ENCODE measurements at places on chromosomes 7 and 10.

DNA sequence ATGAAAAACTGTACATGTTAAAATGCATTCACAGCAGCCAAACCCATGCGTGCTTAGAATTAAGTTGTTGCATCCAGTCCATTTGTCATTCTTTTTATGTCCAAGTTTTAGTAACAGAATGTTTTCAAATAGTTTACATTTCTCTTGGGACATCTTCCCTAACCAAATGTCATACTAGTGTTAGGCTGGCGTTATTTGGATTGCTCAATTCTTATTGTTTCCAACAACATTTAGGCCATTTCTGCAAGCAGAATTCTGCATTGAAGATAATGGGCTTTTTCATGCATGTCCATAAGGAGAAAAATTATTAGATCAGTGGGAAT is 203.0 kb downstream of the HIBADH start:
- no peak for DNase-seq

DNA sequence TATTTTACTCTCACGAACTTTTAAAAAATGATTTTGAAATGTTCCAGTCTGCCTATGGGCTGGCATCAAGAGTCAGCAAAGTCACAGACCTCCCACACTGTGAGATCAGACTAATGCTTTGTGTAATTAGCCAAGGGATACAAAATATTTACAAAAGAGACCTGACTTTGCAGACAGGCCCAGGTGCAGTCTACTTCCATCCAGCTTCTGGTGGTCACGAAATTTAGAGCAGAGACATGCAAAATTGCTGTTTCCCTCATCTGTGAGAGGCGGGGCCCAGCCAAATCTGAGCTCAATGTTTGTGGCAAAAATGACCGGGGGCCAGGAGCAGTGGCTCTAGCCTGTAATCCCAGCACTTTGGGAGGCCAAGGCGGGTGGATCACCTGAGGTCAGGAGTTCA is 82.5 kb upstream of the PITRM1 start:
- no peak for DNase-seq

DNA sequence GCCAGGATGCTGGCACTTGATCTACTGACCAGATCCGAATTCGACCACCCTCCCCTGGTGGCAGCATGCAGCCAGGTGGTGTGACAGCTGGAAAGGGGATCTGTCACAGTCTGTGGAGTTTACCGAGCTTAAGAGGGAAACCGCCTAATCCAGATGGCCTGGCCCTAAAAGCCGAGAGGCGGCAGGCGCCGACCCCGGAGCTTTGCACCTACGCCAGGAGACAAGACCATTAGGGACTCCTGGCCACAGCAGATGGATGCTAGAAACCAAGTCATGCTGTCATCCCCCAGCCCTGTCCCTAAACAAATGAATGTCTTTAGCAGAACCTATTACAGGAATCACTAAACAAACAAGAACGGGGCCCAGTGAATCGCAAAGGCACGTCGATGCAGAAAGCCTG is 27.7 kb downstream of the RCC1L start:
- DNase-seq = no peak

DNA sequence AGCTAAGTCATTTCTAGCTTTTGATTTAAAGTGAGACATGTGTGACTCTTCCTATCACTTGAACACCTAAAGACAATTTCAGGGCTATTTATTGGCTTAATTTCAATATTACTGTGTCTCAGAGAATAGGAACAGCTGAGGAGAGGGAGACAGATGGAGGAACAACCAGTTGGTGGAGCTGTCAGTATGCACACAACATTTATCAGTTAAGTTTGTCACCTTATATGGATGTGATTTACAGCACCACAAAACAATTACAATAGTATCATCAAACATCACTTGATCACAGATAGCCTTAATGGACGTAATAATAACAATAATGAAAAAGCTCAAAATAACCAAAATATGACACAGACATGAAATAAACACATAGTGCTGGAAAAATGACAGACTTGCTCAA is 129.6 kb downstream of the NPSR1 start:
- no peak for DNase-seq

GRCh38 chr10:78579995-78580394 is 488.8 kb upstream of the ZMIZ1 start:
- DNase-seq = no peak

DNA sequence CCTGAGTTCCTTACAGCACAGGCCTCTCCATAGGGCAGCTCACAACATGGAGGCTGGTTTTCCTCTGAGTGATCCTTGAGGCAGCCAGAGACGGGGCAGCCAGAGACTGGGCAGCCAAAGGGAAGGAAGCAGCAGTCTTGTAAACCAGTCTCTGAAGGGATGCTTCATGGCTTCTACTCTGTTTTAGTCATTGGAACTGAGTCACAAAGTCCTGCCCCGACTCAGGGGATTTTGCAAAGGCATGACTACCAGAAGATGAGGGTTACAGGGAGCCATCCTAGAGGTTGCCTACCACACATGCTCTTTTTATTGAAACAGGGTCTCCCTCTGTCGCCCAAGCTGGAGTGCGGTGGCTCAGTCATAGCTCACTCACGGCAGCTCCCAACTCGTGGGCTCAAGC is 44.4 kb upstream of the COMMD3 start:
- DNase-seq = no peak

DNA sequence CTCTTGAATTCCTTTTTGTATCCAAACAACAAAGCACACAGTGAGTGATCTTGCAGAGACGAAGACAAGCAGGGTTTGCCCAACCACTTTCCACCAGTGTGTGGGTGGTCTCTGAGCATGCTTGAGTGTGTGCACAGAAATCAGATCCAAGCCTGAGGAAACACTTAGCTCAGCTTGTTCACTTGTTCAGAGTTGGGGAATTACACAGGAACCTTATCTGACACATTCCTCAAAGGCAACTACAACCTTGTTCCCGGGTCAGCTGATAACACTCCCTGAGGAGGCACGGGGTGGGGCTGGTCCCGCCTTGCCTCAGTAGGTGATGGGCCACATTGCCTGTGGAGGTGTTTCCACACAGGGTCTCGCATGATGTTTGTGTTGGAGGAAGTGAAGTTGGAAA is 216.9 kb downstream of the DYNC1I1 start:
- no peak for DNase-seq

DNA sequence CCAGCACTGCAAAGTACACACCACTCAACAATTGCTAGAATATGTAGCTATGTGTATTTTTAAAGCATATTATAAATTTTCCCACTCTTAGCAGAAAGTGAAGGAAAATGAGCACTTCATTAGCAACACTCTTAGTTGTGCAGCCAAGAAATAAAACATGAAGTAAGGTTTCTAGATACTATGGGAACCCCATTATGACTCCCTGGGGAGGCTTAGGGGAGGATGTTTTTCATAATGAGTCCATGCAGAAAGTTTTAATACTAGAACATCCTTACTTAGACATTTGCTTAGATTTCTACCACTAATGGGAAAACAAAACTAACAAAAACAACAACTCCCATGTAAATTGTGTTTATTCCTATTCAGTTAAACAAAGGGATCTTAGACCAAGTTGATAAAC is 148.4 kb upstream of the HDAC9 start:
- DNase-seq = no peak

DNA sequence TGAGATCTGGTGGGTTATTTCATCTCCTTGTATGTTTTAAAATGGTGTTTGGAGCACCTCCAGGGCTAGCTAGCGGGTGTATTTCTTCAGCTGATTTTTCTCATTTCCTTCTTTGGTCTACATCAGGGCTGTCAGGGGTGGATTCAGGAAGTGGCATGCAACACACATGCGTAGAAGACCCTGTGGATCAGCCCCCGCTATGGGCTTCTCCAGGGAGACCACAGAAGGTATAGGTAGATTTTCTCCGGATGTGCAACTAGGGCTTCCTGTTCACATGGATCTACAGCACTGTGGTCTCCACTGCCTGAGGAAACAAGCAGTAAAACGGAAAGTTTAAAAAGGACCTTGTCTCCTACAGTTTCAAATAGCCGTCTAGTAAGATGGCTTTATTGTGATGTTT is 10.4 kb downstream of the NUB1 start:
- no peak for DNase-seq

DNA sequence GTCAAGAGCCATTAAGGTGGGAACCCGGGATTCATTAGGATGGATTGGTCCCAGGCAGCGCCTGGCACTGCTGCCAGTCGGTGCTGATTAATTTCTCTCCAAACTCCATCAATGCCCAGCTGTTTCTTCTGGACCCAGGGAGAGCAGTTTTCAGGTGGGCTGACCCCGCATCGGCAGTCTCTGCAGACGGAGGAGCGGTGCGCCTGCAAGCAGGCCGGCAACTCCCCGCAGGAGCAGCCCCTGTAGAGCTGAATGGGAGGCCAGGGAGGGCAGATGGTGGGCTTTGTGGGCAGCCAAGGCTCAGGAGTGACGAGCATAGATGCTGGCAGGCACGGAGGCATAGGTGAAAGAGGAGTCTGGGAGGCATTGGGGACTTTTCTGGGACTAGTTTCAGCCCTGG is 56.5 kb downstream of the CDH23 start:
- no peak for DNase-seq

DNA sequence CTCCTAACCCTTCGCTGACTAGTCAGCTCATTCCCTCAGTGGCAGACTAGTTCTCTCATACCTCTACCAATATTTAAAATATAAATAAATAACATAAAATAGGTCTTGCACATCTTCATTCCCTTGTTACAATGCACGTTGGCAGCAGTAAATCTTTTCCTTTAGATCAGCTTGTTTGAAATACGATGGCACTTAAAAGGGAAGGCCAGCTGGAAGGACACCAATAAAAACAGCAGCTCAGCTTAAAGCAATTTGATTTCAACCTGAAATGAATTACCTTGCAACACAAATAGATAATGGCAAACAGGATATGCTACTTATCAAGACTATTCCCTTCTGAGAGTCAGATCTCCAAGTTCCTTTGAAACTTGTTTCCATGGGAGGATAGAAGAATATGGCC is 321.8 kb downstream of the GFRA1 start:
- DNase-seq = no peak

- DNase-seq = no peak
Measured at GRCh38 chr7:96901822-96902445, 103.4 kb upstream of the DLX6 start.

- no peak for DNase-seq
Measured at GRCh38 chr10:9302140-9302746, 1247.8 kb downstream of the GATA3 start.

DNA sequence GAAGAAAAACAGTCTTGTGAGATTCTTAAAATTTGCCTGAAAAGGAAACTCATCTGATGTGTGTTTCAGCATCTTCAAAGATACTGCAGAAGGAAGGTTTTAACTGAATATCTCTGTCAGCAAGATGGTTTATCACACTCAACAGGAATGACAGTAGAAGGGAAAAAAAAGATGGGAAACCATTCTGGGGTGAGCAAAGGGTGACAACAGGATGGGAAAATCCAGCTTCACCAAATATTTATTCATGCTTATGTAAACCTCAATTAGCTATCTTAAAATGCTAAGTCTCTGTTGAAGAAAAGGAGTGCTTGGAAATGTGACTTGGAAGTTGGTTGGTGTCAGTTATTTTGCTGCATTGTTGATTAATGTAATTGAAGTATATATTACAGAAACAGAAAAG is 82.2 kb downstream of the FZD1 start:
- no peak for DNase-seq

DNA sequence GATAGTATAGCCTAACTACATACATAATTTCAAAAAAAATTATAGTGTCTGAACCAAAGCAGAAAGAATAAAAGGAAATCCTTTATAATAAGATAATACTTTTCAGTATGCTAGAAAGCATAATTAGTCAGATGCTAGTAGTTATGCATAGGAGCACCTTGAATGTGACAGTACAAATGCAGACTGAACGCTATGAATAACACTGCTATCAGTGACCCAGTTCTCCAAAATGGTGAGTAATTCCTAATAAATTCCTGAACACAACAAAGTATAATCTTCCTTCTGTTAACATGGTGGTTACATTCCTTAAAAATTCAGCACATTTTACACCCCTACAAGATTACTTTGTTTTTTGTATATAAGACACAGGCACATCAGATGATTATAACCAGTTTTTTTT is 1.2 kb upstream of the CHPF2 start:
- DNase-seq = no peak

- DNase-seq = no peak
Measured at GRCh38 chr10:3484306-3485056, 300.5 kb downstream of the KLF6 start.

GRCh38 chr10:103613616-103614015 is 120.1 kb downstream of the NEURL1 start:
- no peak for DNase-seq

GRCh38 chr10:7572391-7572790 is 94.4 kb downstream of the ITIH5 start:
- no peak for DNase-seq

DNA sequence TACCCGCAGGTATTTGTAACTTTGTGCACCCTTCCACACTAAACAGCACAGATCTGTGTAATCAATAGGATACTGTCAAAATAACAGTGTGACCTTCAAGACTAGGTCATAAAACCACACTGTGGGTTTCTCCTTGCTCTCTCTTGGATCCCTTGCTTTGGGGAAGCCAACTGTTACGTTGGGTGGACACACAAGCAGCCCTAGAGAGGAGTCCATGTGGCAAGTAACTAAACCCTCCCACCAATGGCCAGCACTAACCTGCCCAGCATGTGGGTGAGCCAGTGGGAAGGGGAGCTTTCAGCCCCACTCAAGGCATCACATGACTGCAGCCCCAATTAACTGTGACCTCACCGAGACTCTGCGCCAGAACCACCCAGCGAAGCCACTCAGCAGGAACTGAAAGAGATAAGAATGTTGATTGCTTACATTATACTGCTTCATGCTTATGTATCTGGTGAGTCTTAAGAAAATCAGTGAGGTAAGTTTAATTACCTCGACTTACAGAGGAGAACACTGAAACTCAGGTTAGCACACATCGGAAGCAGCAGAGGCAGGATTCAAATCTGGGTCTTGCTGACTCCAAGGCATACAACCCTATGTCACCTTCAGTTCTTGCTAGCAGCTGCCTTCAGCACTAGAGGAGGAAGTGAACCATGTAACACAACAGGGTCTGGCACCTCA is 9.4 kb upstream of the ZC3HAV1 start:
- DNase-seq = no peak

DNA sequence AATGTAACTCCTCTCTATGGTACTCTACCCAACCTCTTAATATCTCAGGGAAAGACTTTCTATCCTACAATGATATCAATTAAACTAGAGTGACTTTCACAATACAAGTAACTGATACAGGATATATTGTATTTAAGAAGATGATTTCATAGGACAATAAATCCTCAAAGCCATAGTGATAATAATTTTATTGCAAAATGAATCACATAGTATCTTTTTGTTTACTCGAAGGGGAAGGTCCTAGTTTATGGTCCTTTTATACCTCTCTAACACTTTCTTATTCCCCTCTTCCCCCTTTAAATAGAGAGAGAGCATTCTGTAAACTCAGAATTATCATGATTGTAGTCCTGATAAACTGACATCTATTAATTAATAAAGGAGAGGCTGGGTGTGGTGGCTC is 56.4 kb downstream of the TMEM106B start:
- no peak for DNase-seq

- no peak for DNase-seq
Measured at GRCh38 chr10:132752378-132752777, 33.6 kb downstream of the NKX6-2 start.

- no peak for DNase-seq
Measured at GRCh38 chr10:90458054-90458453, 399.8 kb downstream of the HTR7 start.

GRCh38 chr7:88522771-88523293 is 216.1 kb upstream of the STEAP4 start:
- DNase-seq = no peak
